Activated CD8-positive, alpha-beta T cell treated with anti-CD3 and anti-CD28 coated beads for 36 hours (primary cell): ENCODE measurements at places on chromosomes 7 and 10.

- no peak for DNase-seq
Measured at GRCh38 chr7:149544028-149544427, 46.4 kb upstream of the ZNF746 start.

- no peak for DNase-seq
Measured at GRCh38 chr10:128059982-128060293, 66.3 kb downstream of the MKI67 start.

DNA sequence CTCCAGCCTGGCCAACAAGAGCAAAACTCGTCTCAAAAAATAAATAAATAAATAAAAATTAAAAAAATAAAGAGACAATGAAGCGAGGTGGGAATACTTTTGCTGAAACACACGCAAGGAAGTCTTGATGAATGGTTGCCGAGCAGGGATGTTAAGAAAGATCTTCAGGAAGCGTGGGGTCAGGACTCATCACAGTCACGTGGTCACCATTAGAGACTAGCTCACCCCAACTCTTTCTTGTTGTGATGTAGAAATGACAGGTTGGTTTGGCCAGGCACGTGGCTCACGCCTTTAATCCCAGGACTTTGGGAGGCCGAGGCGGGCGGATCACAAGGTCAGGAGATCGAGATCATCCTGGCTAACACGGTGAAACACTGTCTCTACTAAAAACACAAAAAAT, 28.9 kb upstream of the BAIAP2L1 start:
- no peak for DNase-seq

DNA sequence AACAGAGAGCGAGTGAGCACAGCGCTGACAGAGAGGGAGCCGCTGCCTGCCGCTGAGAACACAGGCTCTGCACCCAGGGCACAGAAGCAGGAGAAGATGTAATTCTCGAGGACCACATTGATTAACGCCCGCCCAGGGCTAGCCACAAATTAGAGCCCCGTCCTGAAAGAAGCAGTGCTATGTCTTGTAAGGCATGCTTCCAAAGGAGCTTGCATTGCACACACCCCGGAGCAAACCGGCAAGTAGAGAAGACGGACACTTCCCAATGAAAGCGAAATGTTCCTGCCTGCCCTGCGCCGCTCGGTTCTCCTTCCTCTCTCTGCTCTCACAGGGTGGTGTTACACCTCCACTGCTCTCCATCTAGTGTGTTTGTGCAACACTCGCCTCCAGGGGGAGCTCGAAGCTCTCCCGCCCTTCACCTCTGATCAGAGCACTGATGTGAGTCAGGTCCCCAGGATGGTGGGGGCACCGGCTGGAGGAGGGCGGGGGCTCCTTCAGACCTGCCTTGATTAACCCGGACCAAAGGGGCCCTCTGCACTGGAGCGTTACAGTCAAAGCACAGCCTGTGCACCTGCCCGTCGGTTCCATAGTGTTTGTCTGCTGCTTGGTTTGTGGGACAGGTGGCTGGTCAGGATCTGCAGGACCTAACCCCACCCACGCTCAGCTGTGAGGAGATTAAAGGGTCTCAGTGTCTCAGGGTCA, 316.5 kb downstream of the ADARB2 start:
- peak; percentile 82 for DNase-seq

- DNase-seq = no peak
Measured at GRCh38 chr10:26804418-26805393, 56.1 kb downstream of the ABI1 start.

- DNase-seq = no peak
Measured at GRCh38 chr7:28520074-28521015, 108.0 kb downstream of the CREB5 start.

DNA sequence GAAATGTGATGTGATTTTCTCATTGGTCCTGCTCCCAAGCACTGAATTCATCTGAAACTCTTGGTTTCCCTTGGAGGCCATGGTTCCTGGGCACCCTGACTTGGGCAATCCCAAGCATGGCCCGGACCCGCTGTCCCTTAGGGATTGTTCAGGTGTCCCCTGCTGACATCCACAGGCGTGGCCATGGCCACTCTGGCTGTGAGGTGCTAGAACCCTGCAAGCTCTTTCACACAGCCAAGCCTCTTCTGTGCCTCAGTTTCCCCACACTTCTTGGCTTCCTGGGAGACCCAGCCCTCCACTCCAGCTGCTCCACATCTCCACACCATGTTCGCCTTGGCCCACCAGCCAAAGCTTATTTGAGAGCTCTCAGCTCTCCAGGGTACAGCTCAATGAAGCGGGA, 12.0 kb upstream of the AZGP1 start:
- DNase-seq = no peak

- no peak for DNase-seq
Measured at GRCh38 chr10:76911184-76911583, 726.4 kb downstream of the KCNMA1 start.

DNA sequence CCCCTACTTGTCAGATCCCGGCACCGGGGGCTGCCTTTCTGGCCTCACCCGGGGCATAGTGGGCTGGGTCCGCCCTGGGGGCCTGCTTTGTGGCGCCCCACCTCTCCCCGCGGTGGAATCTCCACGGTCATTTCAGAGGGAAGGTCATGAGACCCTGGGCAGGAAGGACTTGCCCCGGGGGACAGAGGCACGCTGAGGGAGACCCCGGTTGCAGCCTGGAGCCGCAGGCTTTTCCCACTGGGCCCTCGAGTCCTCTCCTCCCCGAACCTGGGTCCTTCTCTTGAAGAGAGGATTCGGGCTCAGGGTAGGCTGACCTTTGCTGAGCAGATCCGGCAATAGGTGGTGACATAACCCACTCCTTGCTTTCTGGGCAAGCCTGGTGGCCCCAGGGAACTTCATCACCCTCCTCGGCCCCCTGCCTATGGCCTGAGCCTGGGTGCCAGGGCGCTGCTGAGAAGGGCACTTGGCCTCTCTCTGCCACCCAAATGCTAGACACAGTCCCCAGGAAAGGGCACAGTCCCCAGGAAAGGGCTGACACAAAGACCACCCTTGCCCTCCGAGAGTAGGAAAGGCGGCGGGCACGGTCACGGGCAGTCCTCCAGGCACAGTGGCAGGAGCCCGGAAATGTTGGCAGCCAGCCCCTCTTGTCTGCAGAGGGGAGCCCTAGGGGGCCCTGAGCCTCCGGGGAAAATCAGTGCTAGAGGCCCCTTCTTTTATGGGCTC, 36.2 kb downstream of the FKBP6 start:
- no peak for DNase-seq

GRCh38 chr10:35875016-35875676, 233.1 kb upstream of the FZD8 start:
- no peak for DNase-seq

DNA sequence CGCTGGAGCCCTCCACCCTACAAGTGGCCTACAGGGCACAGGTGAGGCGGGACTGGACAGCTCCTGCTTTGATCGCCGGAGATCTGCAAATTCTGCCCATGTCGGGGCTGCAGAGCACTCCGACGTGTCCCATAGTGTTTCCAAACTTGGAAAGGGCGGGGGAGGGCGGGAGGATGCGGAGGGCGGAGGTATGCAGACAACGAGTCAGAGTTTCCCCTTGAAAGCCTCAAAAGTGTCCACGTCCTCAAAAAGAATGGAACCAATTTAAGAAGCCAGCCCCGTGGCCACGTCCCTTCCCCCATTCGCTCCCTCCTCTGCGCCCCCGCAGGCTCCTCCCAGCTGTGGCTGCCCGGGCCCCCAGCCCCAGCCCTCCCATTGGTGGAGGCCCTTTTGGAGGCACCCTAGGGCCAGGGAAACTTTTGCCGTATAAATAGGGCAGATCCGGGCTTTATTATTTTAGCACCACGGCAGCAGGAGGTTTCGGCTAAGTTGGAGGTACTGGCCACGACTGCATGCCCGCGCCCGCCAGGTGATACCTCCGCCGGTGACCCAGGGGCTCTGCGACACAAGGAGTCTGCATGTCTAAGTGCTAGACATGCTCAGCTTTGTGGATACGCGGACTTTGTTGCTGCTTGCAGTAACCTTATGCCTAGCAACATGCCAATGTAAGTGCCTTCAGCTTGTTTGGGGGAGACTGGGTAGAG, at the start of gene COL1A2:
COL1A2 (plus strand) TSS at position 459 of the 704 bp plus-strand sequence; CDS start at position 596, 137 bp downstream.
- DNase-seq = peak; percentile 42

GRCh38 chr7:6273917-6274630, 1.6 kb upstream of the CYTH3 start:
- no peak for DNase-seq

DNA sequence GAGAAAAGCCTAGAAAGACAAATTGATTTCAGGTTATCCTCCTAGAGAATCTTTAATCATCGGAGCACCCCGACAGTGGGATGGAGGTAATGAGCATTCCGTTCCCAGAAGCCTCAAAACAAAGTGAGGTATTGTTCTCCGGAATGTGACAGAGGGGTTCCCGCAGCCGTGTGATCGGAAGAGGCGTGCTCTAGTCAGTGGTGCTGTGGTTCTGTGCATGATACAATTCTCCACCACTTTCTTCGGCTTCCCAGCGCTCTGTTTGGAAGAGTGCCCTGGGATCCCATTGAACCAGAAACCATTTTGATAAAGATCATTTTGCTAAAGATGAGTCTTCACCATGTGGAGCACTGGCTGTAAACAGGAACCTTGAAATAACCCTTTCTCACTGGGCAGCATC, 434.6 kb downstream of the PAXIP1 start:
- DNase-seq = no peak

GRCh38 chr7:44633254-44634186, 27.1 kb downstream of the OGDH start:
- peak; percentile 67 for DNase-seq

DNA sequence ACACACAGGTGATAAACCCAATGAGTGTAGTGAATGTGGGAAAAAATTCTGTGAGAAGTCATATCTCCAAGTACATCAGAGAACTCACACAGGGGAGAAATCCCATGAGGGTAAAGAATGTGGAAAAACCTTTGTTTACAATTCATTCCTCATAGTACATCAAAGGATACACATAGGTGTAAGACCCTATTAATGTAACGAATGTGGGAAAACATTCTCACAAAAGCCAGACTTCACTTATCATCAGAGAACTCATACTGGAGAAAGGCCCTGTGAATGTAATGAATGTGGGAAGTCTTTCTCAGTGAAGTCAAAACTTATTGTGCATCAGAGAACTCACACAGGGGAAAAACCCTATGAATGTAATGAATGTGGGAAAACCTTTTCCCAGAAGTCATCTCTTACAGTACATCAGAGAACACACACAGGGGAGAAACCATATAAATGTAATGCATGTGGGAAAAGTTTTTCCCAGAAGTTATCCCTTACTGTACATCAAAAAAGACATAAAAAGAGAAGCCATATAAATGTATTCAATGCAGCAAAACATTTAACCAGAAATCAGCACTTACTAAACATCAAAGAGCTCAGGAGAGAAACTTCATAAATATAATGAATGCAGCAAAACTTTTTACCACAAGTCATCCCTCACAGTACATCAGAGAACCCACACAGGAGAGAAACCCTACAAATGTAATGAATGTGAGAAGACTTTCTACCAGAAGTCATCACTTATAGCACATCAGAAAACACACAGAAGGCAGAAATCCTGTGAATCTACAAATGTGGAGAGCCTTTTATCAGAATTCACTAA, 49.8 kb downstream of the ZNF239 start:
- no peak for DNase-seq

GRCh38 chr7:69398986-69399385, 199.3 kb upstream of the AUTS2 start:
- no peak for DNase-seq

GRCh38 chr7:111762211-111762610, 199.9 kb upstream of the IMMP2L start:
- no peak for DNase-seq

GRCh38 chr10:77637532-77638320, at the start of gene KCNMA1:
KCNMA1 (minus strand) TSS chr10:77637808.
- peak; percentile 21 for DNase-seq

GRCh38 chr7:154884348-154884920, 118.5 kb downstream of the PAXIP1 start:
- no peak for DNase-seq

GRCh38 chr10:67959839-67960476, 75.5 kb downstream of the SIRT1 start:
- DNase-seq = no peak

DNA sequence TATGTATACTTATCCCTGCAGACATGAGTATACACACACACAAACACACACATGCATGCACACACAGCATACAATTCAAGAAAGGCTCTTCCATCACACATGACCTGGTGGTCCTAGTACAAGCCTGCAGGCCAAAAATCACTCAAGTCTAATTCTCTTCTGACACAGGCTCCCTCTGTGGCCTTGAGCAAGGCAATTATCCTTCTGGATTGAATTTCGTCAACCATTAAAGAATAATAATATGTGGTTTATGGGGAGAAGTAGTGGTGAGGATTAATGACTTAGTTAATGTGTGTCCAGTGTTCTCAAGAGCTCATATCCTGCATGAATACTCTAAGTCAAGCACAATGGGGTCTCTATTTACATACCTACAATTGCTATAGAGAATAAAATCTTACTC, 161.8 kb upstream of the KIAA1217 start:
- DNase-seq = no peak

DNA sequence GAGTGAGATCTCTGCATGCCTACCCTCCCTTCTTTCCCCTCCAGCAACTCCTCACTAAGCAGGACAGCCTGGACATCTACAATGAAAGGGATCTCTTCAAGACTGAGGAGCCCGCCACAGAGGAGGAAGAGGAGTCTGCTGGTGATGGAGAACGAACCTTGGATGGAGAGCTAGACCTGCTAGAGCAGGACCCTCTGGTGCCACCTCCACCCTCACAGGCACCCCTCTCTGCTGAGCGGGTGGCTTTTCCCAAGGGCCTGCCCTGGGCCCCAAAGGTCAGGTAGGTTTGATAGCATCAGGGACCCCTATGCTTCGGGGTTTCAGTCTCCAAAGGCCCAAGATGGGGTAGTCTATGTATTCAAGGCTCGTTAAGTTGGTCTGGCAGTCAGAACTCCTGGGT, 23.9 kb downstream of the STRIP2 start:
- DNase-seq = no peak

- no peak for DNase-seq
Measured at GRCh38 chr10:122468926-122469781, 7.8 kb downstream of the HTRA1 start.

DNA sequence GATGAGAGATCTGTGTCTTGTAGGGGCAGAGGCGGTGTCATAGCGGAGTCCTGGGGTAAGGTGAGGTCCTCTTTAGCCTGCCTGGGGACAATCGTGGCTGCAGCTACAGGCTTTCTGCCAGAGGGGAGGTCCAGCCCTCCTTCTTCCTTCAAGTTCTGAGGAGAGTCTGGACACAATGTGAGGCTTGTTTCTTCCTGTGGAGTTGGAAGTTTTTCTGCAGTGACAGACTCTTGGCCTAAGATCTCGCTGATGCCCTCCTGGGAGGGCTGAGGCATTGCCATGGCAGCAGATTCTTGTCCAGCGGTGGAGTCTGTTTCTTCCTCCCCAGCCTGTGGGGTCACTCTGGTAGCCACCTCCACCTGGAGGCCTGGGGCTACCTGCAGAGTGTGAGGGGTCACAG, 4.4 kb downstream of the NACAD start:
- DNase-seq = no peak
